ENCODE measurements at places on chromosomes 3 and 15.

- DNase-seq, result no peak
Observed at GRCh38 chr15:39432026-39432425, 148.9 kb upstream of the THBS1 start.

- no peak for DNase-seq
Observed at GRCh38 chr3:162274070-162274469, 777.5 kb downstream of the OTOL1 start.

GRCh38 chr3:16402451-16402850, 111.0 kb downstream of the RFTN1 start:
- peak; percentile 63 for DNase-seq

DNA sequence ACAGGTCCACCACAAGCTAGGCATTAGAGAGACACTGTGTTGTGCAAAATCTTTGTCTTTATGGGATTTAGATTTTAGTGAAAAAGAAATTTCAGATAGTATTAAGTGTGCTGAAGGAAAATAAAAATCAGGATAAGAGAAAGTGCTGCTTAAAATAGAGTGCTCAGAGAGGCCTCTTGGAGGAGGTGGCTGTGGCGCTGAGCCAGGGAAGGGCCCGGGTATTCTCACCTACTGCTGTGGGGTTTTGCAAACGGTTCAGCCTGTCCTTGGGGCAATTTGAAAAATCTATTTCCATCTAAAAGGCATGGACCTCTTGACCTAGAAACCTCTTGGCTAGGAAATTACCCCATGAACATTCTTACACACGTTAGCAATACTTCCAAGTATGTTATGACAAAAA, 267.7 kb downstream of the TJP1 start:
- DNase-seq, result no peak

DNA sequence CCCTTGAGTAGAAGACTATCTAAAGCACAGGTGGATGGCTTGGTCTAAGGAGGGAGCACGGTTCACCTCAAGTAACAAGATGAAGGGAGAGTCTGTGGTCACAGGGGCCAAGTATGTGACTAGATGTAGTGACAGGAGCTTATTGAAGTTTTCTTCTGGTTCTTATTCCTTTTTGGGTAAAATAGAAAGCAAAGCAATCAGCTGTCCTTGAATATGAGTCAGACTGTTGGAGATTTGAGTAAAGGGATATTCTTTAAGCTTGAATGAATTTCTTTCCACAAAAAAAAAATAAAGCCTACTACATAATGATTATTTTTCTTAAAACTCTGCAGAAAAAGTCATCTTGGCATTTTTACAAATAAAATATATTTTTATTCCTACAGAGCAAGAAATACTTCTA, 1.5 kb upstream of the CNTN6 start:
- DNase-seq, result no peak

DNA sequence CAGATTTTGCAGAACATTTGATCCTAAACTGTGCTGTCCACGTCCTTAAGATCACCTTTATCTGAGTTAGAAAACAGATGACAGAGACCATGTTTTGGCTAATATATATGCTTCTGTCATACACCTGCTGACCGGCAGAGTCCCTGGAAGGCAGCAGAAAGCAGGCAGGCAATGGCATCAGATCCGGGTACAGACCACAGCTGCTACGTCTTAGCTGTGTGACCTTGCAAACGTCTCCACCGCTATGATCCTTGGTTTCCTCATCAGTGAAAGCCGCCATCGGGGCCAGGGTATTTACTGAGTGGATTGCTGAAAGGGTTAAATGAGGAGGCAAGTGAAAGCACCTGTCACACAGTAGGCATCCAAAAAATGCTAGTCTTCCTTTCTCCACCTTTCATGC, 72.1 kb downstream of the ABTB1 start:
- DNase-seq, result no peak

GRCh38 chr3:9673752-9674151, 24.4 kb downstream of the MTMR14 start:
- DNase-seq, result no peak

- no peak for DNase-seq
Observed at GRCh38 chr15:61989667-61990066, 70.6 kb downstream of the VPS13C start.

- no peak for DNase-seq
Observed at GRCh38 chr3:46986782-46987310, 7.4 kb downstream of the NBEAL2 start.

- no peak for DNase-seq
Observed at GRCh38 chr15:79812541-79812940, 84.3 kb downstream of the MTHFS start.

DNA sequence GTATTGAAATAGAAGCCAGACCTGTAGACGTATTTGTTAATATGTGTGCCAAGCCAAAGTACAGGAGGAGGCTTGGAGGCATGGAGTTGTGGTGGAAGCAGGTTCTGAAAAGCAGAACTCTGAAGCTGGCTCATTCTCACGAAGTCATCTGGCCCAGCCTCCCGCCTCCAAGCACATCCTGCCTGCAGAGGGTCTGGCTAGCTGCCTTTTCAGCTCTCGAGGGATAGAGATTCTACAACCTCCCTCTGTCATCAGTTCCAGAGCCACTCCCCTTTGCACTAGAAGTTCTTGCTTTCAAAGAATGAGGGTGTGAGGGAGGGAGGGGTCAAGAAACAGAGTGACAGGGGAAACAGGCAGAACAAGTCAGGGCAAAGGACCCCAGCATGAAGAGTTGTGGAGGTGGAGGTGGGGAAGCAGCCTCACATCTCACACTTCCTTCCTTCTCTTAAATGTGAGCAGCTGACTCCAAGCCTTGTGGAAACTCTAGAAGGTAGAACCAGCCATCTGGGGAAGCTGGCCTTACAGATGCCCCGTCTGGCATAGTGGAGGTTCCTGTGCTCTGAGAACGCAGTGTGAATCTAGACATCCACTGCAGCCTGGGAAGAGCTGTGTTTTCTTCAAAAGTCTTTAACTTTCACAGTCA, 95.3 kb downstream of the SLC49A4 start:
- peak; percentile 4 for DNase-seq

DNA sequence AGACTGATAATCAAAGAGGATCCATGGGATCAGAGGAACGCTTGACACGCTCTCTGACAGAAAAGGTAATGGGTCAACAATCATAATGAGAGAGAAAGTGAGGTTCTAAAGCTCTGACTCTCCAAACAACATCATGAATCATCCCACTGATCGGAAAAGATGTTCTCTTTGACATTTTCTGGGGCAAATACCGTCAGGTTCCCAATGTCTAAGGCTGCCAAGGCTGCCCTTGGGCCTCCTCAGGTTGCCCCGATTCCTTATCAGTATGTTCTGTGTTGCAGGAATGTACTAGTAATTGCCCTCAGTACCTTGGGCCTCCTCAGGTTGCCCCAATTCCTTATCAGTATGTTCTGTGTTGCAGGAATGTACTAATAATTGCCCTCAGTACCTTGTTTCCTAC, 60.9 kb downstream of the NPTN start:
- no peak for DNase-seq

DNA sequence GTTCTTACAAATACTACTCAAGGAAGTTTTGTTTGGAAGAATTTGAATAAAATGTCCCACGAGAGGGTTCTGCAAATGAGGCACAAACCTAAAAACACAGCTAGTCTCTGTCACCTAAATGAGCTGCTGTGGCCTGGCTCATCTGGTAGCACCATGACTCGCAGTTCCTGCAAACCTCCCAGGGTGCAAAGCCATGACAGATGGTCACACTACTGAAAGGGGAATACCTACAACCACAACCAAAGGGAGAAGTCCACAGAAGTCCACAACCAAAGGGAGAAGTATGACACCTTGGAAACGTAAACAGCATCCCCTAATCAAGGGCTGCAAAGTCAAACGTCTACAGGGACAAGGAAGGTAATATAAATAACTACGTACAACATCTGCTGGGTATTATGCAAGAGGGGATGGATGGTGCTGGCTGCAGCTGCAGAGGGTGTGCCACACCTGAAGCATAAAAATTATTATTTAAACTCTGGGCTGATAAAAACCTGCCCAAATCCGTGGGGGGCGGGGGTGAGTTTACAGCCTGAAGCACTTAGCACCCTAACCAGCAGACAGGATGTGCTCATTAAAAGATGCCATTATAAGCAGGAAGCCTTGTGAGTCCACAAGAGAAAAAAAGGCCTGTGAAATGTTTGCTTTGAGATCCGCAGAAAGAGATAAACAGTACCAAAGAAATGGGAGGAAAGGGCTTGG, 184.0 kb downstream of the MAGI1 start:
- no peak for DNase-seq

- DNase-seq, result no peak
Observed at GRCh38 chr3:119380697-119381096, 82.7 kb downstream of the TMEM39A start.

- no peak for DNase-seq
Observed at GRCh38 chr3:114112696-114113095, 56.2 kb downstream of the QTRT2 start.

DNA sequence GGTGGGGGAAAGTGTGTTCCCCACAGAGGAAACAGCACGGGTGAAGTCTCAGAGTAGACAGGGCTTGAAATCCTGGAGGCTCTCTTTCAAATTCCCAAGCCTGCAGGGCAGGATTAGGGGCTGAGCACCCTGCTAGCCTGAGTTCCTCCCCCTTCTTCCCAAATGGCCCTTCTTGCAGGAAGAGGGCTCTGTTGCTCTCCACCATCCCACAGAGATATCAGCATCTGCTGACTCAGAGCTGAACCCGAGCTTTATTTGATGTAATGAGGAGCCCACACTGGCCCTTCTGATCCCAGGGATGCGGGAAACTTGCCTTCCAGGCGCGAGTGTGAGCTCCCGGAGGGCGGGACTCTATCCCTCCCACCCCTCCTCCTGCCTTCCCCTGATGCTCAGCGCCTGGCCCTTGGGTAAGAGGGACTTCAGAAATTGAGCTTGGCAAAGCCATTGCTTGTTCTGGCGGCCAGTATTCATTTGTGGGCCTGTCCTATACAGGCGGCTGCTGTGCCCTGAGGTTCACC, 1.4 kb upstream of the STRA6 start:
- no peak for DNase-seq

- DNase-seq, result no peak
Observed at GRCh38 chr3:83873550-83873949, 1085.2 kb upstream of the CADM2 start.

DNA sequence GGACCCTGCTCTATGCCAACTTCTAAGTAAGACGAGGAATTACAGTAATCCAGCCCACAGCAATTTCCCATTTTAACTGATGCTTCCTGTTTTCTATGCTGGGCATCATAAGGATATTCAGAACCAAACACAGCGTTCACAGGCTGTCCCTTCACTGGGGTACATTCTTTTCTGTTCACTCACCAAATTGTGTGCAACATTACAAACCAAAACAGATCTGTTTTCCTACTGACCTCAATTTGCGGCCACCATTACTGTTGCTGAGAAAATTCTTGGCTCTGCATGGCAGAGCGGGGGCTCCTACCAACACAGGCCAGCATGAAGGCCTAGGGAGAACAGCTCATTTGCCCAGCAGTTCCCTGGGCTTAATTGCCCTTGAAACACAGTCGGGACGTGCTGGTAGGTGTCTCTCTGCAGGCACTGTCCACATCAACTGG, 76.5 kb downstream of the MYO1E start:
- peak; percentile 18 for DNase-seq

DNA sequence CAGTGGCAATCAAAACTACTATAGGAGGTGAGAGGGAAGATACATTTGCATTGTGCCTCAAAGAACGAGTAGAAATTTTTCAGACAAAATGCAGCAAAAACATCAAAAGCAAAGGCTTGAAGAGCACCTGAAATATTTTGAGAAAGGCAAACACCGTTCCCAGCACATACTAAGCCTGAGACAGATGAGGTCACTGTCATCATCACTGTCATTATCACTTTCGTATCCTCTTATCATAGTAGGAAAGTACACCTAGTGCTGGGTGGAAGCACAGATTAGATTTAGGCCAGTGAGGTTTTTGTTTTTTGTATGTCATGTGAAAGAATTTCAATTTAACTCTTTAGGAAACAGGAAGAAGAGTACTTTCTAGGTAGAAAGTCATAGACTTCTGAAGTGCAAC, 222.0 kb downstream of the GABRB3 start:
- DNase-seq, result no peak

DNA sequence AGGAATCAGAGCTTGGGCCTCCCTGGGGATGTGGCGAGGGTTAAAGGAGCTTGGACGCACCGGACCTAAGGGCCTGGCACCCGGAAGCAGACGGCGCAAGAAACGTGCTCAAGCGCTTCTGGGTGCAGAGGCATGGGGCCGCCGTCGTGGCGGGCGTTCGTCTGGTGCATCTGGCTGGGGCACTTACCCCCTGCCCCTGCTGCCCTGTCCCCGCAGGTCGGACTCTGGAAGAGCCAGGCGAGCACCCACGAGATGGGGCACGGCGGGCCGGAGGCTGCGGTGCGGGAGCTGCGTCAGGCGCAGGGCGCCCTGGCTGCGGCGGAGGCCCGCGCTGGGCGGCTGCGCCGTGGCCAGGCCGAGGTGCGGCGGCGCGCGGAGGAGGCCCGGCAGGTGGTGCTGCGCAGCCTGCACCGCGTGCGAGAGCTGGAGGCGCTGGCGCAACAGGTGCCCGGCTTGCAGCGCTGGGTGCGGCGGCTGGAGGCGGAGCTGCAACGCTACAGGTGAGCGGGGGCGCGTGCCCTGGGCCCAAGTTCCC, 2.5 kb downstream of the EFCC1 start:
- DNase-seq, result no peak

DNA sequence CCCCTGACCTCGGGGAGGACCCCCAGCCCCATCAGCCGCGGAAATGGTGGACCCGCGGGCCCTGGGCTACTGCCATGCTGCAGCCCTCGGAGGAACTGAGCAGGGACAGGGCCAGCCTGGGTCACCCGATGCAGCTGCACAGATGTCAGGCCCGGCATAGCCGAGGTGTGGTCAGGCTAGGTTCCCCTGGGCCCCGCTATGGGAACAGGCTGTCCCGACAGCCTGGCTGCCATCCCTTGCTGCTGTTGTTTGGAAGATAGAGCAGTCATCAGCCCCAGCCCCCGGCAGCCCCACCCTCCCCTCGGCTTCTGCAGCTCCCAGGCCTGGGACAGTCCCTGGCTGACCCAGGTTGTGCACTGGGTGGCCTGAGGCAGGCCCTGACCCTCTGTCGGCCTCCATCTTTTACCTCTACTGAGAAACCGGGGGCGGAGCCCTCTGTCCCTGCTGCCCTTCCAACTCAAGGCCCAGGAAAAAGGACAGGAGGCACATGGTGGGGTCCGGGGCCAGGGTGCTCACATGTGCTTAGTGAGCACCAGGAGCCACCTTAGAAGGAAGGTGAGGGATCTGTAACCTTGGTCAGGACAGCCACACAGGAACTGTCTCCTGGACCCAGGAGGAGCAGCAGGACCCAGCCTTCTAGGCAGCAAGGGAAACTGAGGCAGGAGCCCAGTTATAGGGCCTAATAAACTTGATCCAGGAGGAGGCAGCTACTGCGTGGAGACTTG, 31.5 kb upstream of the FBLN2 start:
- DNase-seq, result no peak

DNA sequence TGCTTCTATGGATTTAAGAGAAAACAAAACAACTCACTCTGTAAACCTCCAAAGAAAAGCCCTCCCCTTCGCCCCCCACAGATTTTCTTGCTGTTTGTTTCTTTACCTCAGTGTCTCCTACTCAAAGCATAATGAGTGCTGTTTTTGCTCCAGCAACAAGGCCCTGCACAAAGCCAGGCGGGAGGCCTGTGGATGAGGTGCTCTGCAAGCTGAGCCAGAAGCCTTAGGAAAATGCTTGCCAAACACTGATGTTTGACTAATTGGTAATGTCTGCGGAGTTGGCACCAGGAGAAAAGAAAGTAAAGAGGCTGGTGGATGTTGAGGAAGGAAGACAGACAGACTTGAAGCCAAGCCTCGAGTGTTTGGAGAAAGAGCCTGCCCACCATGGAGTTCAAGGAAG, 99.7 kb downstream of the RARB start:
- DNase-seq, result no peak

GRCh38 chr15:97961067-97961954, 808 bp downstream of the ARRDC4 start:
- peak; percentile 40 for DNase-seq
